ENCODE measurements at places on chromosomes 3 and 15.

DNA sequence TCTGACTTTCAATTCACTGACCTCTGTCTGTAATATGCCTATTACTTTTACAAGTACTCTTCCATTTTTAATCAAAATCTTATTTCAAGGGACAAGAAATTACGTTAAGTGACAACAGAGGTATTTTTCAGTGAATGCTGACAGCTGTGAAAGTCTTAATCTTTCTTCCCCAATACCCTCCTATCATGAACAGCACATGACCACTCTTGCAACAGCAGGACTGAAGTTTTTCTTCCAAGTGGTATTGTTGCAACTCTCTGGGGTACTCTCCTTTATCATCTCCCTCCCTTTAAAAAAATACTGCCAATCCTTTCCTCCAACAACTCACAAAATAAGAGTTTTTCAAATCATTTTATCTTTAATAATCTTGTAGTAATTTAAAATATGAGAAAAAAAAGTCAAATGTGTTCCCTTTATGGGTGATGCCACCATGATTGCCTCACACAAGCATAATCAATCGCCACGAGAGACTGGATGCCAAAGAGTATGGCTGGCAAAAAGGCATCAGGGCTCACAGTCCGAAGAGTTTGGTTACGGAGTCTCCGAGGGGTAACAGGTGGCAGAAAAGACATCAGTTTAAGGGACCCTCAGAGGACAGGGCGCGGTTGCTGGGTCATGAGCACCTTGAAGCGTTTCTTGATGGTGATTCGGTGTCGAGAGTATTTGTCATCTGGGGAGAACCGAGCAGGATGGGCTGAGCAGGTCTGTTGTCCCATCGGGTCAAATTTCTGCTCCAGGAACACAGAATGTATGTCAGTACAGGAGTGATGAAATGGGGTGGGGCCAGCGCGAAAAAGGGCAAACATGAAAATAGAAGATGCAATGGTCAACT is 1.3 kb downstream of the NOP10 start:
- no peak for DNase-seq

DNA sequence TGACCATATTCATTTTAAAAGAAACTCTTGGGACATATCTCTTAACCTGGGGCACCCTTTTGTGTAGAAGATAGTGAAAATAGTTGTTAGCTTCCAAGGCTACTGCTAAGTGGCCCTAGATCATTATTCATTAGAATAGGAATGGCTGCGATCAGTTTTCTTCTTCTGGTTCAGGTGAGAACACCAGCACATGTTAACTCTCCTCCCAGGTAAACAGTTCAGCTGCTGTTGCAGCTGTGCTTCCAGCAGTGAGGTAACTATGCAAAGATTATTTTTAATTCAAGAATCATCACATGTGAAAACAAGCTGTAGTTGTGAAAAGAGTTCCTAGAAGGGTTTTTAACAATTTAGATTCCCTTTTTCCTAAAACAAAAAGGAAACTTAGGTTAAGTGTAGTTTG is 43.3 kb downstream of the ZPLD1 start:
- DNase-seq, result no peak

- no peak for DNase-seq
These were observed 72.3 kb downstream of the XXYLT1 start for GRCh38 chr3:195198426-195199346.

DNA sequence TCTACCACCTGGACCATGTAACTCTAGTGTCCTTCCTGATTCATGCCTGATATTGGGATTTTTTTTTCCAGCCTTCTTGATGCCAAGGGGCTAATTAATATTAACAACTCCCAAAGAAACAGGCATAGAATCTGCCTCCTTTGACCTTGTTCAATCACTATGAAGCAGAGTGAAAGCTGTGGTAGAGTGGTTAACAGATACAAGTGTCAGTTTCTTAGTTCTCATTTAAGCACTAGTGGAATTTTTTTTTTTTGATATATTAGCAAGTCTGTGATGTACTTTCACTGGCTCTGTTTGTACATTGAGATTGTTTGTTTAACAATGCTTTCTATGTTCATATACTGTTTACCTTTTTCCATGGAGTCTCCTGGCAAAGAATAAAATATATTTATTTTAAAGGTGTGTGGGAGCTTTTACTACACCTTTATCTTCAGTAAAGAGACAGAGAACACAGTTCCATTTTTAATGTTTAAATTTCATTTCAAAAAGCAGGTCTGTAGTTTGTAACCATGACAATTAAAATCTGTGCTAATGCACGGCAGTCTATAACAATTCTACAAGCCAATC is 67.1 kb downstream of the TOP2B start:
- DNase-seq, result no peak

DNA sequence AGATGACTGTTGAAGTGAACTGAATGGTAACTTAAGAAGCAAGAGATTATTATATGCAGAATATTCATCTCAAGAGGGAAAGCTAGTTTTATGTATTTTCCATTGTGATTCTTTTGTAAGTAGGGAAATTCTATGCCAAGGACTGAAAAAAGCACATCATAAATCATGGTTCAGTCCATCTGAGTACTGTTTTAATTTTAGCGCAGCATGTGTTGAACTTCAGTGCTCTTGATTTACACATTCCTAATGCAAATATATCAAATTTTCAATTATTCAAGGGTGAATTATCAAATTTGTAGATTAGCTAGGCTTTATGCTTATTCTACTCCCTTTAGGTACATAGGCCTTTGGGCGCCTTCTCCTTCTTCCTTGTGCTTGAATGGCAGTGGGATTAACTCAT is 50.3 kb upstream of the TCF12 start:
- no peak for DNase-seq

GRCh38 chr15:25674913-25675312 is 188.2 kb downstream of the ATP10A start:
- DNase-seq, result no peak

DNA sequence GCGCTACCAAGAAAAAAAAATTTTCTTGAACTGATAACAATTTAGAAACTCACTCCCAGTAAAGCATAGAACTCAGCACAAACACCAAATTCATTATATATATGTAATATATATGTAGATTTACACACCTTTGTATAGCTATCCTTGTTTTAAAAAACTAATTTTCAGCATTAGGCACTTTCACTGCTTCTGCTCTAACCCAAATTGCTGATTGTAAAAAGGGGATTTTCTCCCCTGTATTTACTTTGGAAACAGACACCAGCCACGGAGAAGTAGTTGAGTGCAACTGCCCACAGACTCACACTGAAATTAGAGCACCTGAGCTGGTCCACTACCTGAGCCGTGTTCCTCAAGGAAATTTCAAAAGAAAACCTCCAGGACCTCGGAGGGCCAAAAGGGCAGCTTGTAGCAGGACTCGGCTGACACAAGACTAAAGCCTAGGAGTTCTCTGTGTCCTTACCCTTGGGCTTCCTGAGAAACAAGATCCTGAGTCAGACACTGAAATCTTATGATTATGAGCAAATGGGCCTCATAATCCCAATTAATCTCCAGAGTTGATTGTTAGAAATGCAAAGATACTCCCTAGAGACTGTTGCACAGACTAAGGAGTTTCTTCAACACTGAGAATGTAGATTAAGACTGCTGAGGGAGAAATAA is 106.0 kb downstream of the TNIK start:
- no peak for DNase-seq

GRCh38 chr15:55618387-55618786 is 30.2 kb upstream of the PYGO1 start:
- DNase-seq, result no peak

- no peak for DNase-seq
These were observed 9.4 kb downstream of the ANO10 start for GRCh38 chr3:43612419-43612818.

- peak; percentile 51 for DNase-seq
These were observed 199.4 kb downstream of the KCNH8 start for GRCh38 chr3:19347671-19348070.

DNA sequence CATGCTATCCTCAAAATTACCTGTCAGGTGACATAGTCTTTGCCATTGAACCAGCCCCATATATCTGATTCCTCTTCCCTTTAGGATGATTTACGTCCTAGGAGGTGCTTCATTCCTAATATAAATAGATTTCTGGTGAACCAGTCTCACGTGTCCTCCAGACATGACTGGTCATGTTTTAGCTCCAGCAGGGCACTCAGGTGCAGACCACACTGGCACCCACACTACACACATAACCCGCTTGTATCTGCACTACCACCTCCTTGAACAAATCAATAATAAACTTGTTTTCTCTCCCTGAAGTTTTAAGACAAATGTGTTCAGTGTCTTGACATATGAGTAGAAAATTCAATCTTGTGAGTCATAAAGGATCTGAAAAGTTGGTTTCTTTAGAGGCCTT is 155.5 kb downstream of the GOLIM4 start:
- no peak for DNase-seq

DNA sequence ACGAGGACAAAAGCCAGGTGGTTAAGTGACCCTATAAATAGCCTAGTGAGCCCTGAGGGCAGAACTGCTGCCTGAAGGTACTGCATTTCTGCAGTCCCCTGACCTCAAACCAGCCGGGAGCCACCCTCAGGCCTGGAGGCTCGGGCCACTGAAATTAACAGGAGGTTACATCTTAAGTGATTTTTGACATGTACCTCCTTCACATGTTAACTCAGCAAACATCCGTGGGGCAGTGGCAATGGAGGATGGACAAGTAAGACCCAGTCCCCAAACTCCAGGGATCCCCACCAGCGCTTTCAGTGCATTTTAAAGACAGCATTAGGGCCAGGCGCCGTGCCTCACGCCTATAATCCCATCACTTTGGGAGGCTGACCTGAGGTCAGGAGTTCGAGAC is 26.2 kb downstream of the PSTPIP1 start:
- no peak for DNase-seq

- DNase-seq, result no peak
These were observed 5.6 kb downstream of the TP53BP1 start for GRCh38 chr15:43487271-43487895.

- DNase-seq, result no peak
These were observed 440 bp downstream of the PRTG start for GRCh38 chr15:55742498-55742926.

- DNase-seq, result no peak
These were observed 4.3 kb downstream of the CD276 start for GRCh38 chr15:73688455-73688854.

DNA sequence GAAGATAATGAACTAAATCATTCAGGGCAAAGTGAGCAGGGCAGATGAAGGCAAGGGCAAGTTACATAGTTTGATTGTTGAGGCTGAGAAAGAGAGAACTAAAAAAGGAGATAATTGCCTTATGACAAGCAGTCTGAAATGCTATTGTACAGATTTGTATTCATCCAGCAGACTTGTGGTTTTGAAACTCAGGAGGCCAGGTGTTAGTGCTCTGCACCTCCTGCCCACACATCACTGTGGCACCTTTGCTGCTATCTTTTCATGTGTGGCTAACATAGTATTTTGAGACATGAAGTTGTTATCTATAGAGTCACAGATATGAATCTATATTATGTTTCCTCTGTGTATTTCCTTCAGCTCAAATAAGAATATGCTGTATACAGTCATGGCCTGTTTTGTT is 24.3 kb upstream of the SUCLG2 start:
- DNase-seq, result no peak

DNA sequence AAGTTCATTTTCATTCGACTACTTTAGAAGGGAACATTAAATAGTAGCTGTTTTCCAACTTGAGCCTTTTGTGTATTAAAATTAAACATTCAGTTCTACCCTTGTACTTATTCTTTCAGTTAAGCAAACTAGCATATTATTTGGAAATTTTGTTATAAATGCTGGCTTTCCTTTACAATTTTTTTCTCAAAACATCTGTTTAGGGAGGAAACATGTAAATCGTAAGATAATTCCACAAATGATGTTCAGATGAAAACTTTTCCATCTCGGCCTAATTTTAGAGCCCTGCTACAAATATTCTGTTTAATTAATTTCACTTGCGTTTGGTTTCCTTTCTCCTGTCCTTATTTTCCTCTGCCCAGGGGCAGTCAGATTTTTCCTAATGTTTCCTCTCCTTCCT is 476.2 kb upstream of the RGMA start:
- no peak for DNase-seq

DNA sequence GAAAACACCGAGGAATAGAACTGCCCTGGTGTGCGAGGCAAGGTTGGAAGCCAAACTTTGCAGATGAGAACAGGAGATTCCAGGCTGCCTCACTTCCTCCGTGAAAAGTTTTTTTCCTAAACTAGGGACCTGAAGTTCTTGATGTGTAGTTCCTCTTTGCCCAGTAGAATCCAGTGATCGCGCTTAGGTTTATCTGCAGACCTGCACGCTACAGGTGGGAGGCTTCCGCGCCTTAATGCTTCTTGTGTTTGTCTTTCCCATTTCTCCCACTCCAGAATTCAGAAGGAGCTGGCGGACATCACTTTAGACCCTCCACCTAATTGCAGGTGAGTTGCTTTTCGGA is 5.4 kb downstream of the UBE2E1 start:
- DNase-seq, result no peak

- no peak for DNase-seq
These were observed 56.4 kb upstream of the CHRNB4 start for GRCh38 chr15:78697449-78697848.

- no peak for DNase-seq
These were observed 10.5 kb upstream of the TM4SF19 start for GRCh38 chr3:196348698-196349097.

- DNase-seq, result no peak
These were observed 150.3 kb downstream of the SLC9A9 start for GRCh38 chr3:143697975-143698374.

GRCh38 chr3:48185129-48185528 is 3.1 kb downstream of the CDC25A start:
- no peak for DNase-seq

DNA sequence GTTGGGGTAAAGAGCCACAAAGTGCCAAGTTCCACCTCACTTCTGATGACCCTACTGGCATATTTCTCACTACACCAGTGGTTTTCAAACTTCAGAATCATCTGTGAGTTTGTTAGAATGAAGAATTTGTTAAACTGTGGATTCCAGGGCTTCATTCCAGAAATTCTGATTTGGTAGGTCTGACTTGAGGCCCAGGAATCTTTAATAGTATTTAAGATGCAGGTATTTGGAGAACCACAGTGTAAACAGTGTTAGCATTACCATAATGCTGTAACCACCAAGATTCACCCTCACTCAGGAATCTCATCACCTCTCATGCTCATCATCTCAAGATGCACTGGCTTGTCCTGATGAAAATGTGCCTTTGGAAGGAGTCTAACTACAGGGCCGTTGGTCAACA is 6.0 kb downstream of the KCNMB3 start:
- DNase-seq, result no peak

- DNase-seq, result no peak
These were observed 32.9 kb downstream of the PSTPIP1 start for GRCh38 chr15:77027697-77028450.

DNA sequence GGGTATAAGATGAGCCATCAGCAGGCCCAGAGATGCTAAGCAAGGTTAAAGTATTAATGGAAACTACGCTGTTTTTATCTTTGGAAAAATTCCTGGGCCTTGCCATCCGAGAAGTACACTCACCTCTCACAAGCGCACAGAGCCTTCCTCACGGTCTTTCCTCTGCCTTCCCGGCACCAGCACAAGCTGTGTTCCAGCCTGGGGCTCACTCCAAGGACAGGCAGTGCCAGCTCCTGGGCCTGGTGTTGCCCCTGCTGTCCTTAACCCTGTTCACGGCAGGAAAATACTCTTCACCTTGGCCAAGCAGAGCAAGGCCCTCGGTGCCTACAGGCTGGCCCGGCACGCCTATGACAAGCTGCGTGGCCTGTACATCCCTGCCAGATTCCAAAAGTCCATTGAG is 14.3 kb upstream of the RHO start:
- DNase-seq, result no peak

GRCh38 chr3:142999881-143000280 is 1.5 kb upstream of the U2SURP start:
- no peak for DNase-seq
